ENCODE measurements at places on chromosomes 1 and 21.

- DNase-seq, result no peak
Measured at GRCh38 chr1:145982010-145982723, 14.2 kb downstream of the TXNIP start.

- DNase-seq, result no peak
Measured at GRCh38 chr1:28510273-28510969, 4.6 kb downstream of the RCC1 start.

- no peak for DNase-seq
Measured at GRCh38 chr1:28246427-28246832, 10.5 kb downstream of the ATP5IF1 start.

- no peak for DNase-seq
Measured at GRCh38 chr21:43814215-43815106, 25.1 kb downstream of the RRP1 start.

GRCh38 chr1:1307261-1307922 is 338 bp downstream of the ACAP3 start:
- DNase-seq, result peak; percentile 69

- DNase-seq, result no peak
Measured at GRCh38 chr1:206782448-206782847, 10.2 kb upstream of the IL10 start.

GRCh38 chr1:232384171-232384883 is 245.6 kb downstream of the SIPA1L2 start:
- DNase-seq, result no peak
